Kidney epithelial cell (primary cell): ENCODE measurements at places on chromosomes 12 and 14.

DNA sequence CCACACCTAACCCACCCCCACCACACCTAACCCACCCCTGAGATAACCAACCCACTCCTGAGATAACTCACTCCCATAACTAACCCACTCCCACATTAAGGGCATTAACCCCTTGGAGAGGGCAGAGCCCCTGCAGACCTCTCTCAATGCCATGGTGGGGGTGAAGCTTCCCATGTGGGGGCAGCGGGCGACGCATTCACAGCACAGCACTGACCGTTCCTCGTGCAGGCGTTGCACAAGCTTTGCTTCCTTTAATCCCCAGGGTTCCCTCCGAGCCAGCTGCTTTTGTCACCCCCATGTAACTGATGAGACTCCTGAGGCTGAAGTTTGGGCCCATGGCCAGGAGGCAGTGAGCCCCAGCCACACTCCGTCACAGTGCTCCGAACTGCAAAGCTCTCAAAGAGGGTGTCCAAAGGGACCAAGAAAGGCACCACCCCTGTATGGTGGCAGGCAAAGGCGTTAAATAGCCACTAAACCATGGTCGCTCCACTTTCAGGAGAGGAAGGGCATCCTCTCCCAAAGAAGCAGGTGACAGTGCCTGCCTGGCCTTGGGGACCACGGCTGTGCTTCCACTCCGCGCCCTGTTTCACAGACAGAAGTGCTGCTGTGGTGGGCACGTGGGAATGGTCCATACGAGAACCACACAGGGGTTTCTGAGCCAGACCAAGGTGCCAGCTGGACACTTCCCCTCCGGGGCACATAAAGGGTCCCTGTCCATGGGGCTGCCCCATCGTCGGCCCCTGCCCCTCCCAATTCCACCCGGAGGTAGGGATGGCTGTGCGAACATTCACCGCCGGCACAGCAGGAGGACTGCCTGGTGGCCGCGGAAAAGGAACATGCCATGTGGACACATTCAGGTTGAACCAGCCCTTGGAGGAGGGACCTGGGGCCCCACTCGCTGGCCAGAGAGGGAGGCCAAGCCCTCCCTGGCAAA lies 28.3 kb downstream of the GALNT9 start:
- DNase-seq = no peak

DNA sequence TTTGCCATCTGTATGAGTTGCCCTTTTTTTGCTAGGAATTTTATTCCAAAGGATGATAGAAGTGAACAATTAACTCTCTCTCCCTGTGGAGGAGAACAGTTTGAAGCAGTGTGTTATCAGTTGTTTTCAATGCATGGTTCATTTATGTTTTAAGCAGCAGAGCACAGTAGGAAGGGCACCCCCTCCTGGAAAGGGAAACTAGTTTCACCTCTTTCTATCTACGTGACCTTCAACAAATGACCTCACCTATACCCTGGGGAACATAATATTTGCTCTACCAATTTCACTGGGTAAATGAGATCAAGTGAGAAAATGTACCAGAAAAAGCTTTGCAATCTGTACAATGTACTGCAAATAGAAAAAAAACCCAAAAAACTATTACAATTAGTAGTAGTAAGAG lies 5.4 kb upstream of the DCP1B start:
- no peak for DNase-seq

GRCh38 chr12:72578327-72578726 lies 306.2 kb downstream of the TRHDE start:
- DNase-seq = no peak

GRCh38 chr14:73696466-73697400 lies 17.5 kb downstream of the PNMA1 start:
- DNase-seq = peak; percentile 50

DNA sequence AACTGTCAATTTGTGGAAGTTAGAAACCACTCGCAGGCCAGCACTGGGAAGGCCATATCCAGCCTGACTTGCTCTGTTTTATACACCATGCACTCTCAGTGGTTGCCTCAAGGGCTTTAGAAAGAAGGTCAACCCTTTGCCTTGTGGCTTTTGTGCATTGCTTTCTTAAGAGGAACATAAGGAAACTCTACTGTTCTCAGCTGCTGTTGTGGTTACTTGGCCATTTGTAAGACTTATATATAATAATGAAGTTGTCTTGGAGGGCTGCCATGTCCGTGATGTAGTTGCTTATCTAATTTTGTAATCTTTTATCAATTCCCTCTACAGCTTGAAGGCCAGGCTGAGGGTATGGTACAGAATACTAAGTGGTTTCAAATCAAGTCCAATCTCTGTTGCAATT lies 637.8 kb downstream of the DIO2 start:
- no peak for DNase-seq

- DNase-seq = peak; percentile 39
These were observed 93.5 kb upstream of the CEP83 start for GRCh38 chr12:94553130-94553519.

GRCh38 chr12:88305254-88305890 lies 163.3 kb downstream of the TMTC3 start:
- no peak for DNase-seq

DNA sequence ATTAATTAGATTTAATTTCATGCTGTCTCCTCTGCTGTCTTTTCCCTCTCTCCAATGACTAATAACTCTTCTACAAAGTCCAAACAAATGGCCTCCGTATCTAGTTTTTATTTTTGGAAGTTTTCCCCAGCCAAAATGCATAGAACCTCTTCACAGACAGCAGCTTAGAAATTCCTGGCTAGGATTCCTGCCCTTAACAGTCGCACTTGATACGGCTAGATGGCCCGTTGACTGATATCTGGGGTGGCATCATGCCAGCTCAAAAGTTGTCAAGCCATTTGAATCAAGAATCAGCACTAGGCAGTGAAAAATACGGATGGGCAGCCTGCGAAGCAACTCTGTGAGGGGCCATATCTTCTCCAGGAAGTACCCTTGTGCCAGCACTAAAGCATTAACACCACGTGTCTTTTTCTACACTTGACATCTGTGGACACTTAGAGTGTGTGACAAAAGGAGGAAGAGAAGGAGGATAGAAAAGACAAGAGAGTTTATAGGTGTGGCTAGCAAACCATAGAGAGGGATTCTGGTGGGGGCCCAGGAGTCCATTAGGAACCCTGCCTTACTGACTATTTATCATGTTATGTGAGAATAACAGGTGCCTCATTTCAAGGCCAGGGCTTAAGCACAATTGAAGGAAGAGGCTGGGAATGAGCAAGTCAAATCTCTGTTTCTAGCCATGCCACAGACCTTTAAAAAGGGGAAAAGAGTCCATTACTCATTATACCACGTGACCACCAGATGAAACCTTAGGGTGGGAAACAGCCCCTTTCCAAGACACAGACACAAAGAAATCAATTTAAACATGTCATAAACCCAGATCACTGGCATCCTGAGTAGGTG lies 39.2 kb upstream of the KRR1 start:
- DNase-seq = no peak

GRCh38 chr12:95834572-95834971 lies 24.2 kb upstream of the SNRPF start:
- no peak for DNase-seq

- no peak for DNase-seq
These were observed 454.1 kb upstream of the MDGA2 start for GRCh38 chr14:48129472-48129871.

DNA sequence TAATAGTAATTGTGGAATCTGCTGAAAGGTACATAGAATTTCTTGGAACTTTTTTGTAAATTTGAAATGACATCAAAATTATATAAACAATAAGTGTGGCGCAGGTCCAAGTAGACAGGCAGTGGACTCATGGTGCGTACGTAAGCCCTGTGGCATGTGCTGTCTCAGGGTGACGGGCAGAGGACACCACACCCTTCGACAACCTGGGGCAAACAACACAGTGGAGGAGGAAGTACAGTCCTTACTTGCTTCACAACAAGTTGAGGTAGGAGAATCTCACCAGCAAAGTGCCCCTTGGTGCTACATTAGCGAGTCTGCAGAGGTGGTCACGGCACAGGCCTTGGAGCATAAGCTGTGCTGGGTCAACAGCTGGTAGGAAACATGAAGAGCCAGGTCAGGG lies 180.9 kb downstream of the AEBP2 start:
- DNase-seq = no peak

DNA sequence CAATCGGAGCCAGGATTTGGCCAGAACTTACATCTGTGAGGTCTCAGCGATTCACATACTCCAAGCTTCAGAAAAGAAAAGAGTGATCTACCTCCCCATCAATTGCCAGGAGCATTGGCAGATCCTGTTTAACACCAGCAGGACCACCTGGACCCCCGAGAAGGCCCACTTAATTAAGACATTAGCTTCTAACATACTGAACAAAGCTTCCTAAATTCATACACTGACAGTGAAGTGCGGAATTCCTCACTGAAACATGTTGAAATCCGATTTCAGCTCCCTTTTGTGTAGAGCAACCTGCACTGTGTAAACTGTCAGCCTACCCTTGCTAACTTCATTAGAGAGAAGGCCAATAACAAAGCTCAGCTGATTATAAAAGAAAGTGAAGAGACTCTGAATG lies 274.0 kb downstream of the NOVA1 start:
- no peak for DNase-seq

GRCh38 chr14:47427629-47428028 lies 247.8 kb downstream of the MDGA2 start:
- DNase-seq = no peak

- DNase-seq = no peak
These were observed 8.1 kb downstream of the SPATS2 start for GRCh38 chr12:49375406-49375805.

- DNase-seq = no peak
These were observed 183.6 kb upstream of the EGLN3 start for GRCh38 chr14:34134484-34134883.
